ENCODE measurements at places on chromosomes 11 and 22.

DNA sequence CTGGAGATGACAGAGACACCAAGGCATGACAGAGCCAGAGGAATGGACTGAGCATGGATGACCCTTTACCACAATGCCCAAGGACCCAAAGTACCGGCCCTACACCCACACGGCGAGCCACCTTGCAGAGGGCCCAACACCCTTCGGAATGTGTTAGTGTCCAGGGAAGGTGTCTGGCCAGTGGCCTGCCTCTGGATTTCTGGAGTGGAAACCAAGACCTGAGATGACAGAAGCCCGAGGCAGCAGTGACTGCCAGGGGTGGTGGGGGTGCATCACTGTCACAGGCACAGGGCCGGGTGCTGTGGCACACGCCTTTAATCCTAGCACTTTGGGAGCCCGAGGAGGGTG lies 28.7 kb downstream of the PDGFB start:
- no peak for DNase-seq

DNA sequence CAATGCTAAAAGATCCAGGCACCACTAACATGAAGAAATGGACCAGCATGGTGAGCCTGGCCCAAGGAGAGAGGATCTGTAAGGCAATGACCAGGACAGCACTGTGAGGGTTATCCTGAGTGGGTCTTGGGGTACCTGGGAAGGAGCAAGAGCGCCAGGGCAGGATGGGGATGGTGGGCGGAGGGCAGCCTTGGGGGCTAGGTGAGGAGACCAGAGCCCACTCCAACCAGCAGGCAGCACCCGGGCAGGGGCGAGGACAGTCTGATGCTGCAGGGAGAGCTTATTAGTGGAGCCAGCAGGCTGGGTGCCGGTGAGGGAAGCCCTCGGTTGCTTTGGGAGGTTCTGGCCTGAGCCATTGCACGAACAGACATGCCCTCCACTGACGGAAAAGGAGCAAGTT lies 10.7 kb upstream of the NAP1L4 start:
- no peak for DNase-seq

GRCh38 chr11:130731401-130731800 lies 184.9 kb downstream of the SNX19 start:
- no peak for DNase-seq

DNA sequence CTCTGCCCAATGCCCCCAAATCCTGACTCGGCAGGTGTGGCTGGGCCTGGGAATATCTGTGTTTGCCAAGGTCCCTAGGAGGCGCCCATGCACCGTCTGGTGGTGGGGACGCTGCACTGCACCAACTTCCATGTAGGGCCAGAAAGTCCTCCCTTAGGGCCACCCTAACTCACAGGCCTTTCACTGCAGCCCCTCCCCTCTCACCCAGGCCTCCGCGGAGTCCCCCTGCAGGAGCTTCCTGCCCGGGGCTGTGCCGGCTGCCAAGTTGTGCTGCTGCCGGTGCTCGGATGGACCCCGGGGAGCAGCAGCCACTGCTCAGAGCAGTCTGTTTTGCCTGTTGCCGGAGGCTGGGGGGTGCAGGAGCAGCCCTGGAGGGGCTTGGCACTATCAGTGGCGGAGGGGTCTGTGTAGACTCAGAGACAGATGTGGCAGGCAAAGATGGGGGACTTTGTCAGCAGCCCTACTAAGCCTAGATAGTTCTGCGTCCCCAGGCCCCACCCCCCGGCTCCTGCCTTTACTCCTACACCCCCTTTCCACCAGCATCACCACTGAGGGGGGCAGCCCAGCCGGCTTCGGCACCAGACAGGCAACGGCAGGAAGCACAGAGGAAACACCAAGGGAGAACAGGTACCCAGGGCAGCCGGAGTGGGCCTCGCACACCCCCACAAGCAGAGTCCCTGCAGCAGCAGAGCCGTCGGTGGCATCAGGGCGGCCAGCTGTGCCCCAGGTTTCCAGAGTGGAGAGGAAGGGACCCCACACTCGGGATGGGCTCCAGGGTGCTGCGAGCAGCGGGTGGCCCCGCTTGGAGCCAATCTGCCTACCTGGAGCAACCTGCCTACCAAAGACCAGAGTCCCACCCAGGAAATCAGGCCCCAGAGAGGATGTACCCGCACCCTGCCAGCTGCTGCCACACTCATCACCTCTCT lies 124.3 kb downstream of the TRIM29 start:
- no peak for DNase-seq

GRCh38 chr11:44728491-44728910 lies 1.7 kb downstream of the TSPAN18 start:
- DNase-seq: no peak

DNA sequence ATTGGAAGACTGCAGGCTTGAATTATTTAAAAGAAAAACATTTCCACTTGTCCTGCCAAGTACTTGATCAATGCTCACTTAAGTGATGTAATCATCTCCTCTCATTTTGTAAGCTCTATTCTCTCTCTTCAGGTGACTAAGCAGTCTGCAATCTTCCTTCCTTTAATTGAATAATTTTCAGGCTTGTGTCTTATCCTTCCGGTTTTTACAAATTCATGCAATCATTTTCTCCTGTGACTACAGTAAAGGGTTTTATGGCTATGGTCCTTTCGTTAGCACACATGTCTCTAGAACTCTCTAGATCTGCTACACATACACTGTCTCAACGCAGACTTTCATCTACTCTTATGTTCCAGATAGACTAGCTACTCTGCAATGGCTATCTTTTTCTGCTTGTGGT lies 12.6 kb upstream of the UPB1 start:
- no peak for DNase-seq

DNA sequence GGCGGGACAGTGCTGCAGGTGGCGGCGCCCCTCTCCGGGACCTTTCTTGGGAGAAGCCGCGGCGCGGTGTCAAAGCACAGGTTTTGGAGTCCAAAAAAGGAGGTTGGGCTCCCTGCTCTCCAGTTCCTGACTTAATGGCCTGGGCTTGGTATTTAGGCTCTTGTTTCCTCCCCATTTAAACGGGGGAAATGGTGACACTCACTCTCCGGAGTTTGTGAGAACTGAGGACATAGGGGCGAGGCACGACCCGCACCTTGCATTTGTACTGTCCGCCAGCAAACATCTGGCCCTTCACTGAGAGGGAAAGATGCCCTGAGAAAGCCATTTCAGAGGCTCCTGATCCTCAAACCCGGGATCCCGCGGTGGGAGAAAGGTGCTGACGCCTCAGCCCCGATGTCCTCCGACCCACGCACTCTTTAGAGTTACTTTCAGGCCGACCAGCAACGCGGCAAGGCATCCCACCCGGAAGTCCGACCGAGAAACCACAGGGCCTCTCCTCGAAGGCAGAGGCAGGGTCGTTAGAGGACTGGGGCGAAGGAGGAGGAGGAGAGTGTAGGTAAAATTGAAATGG lies 2.9 kb upstream of the WDR74 start:
- DNase-seq: peak; percentile 34
